ENCODE measurements at places on chromosomes 11 and 22. TPM values are rescaled to one million over a fixed set of nuclear protein-coding genes. Genes with fewer than 3 reads are reported as not detected.

DNA sequence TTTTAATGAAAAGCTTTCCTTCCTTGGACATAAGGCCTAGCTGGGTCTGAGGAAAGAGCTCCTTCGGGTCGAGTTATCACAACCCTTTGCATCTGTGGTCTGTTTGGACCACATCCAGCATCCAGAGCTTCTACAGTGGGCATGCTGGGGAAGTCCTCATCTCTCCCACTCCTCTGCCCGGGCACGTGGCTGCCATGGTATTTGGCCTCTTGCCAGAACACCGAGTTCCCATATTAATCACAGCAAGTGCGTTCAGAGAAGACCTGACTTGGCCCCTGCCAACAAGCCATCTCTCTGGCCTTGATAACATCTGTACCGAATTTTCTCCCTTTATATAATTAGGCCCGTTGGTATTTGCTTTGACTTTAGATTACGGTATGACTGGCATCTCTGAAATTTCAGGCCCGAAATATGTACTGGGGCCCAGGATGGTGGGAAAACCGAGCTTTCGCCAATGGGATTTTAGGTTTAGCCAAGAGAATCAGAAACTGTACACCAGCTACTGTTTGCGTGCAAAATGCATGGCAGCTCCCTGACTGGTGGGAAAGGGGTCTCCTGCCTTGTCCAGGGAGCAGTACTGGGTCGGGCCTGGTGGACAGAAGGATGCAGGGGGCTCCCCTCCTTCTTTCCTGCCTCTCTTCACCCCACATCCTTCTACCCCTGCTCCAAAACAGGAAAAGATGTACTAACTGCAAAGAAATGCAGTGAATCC, 90.0 kb downstream of the MICAL2 start:
- H3K4me1 ChIP-seq = peaks cover 37% of the 10 kb centered on the region
- peak; percentile 68 for DNase-seq
- no peak overlapping the region for H3K4me3 ChIP-seq

LIF gene
- 1.3 TPM for total RNA-seq

DNA sequence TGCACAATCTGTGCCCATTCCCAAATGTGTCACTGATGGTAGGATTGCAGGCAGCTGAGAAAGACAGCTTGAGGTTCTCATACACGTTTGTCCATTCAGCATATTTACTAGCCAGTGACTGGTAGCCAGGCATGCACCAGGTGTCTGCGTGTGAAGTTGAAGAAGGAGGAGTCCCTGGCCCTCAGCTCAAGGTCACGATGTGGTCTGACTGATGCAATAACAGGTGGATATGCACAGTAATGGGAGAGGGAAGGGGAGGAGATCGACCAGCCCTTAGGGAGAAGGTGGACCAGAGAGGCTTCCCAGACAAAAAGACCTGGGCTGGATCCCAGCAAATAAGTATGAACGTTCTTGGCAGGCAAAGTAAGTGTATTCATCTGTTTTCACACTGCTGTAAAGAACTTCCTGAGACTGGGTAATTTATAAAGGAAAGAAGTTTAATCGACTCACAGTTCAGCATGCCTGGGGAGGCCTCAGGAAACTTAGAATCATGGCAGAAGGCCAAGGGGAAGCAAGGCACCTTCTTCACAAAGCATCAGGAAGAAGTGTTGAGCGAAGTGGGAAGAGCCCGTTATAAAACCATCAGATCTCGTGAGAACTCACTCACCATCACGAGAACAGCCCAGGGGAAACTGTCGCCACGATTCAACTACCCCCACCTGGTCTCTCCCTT, 96.0 kb downstream of the MN1 start:
- no peak for DNase-seq
- no peaks in the 10 kb centered on the region for H3K36me3 ChIP-seq
- H3K27me3 ChIP-seq = no peaks in the 10 kb centered on the region
- H3K4me3 ChIP-seq = no peak overlapping the region
- H3K4me1 ChIP-seq = no peaks in the 10 kb centered on the region

FXYD6 gene
- total RNA-seq = 16.8 TPM

GRCh38 chr11:29187215-29187614, 829.6 kb downstream of the KCNA4 start:
- no peaks in the 10 kb centered on the region for H3K27me3 ChIP-seq
- H3K4me1 ChIP-seq = no peaks in the 10 kb centered on the region
- H3K36me3 ChIP-seq = no peaks in the 10 kb centered on the region
- H3K4me3 ChIP-seq = no peak overlapping the region
- no peak for DNase-seq

DNA sequence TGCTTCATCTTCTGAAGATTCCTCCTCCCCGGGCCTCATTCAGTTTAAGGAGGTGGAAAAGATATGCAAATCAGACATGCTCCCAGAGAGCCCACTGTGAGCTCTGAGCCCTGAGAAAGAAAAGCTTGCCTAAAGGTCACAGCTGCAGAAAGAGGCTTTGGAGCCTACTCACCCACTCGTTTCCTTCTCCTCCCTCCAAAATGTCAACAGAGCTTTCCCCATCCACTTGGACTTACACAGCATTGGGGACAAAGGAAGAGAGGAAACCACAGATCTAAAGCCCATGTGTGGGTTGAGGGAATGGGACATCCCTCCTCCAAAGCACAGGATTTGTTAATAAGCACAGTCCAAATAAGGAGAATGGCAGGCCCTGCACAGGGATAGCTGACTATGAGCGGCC, 158.4 kb downstream of the ETS1 start:
- no peak for DNase-seq
- H3K36me3 ChIP-seq = no peaks in the 10 kb centered on the region
- H3K4me1 ChIP-seq = peaks cover 13% of the 10 kb centered on the region
- H3K27me3 ChIP-seq = no peaks in the 10 kb centered on the region
- no peak overlapping the region for H3K4me3 ChIP-seq

- H3K36me3 ChIP-seq = no peaks in the 10 kb centered on the region
- peaks cover 19% of the 10 kb centered on the region for H3K4me1 ChIP-seq
- H3K27me3 ChIP-seq = no peaks in the 10 kb centered on the region
- H3K27ac ChIP-seq = peak overlapping the region; percentile 93
- H3K4me3 ChIP-seq = peak overlapping the region; percentile 55
- no peak for DNase-seq
Measured at GRCh38 chr11:82899957-82900276, 313 bp downstream of the PRCP start.

Data from body of pancreas (tissue), 4 donors.